Activated T-cell treated with anti-CD3 and anti-CD28 coated beads, Interleukin-2, amount 50 U/mL, for 72 hours (primary cell): ENCODE measurements at places on chromosomes 4 and X. TPM values are rescaled to one million over a fixed set of nuclear protein-coding genes. Genes with fewer than 3 reads are reported as not detected.

The SPARCL1 gene
- total RNA-seq: not detected

The GABRG1 gene
- not detected for total RNA-seq

The ADGRG2 gene
- total RNA-seq: 0.12 TPM

The MAGEA2 gene
- total RNA-seq: not detected

The FRMD7 gene
- not detected for total RNA-seq

The FBXW7 gene
- total RNA-seq: 40.9 TPM

The ZCCHC18 gene
- 1.4 TPM for total RNA-seq
